ENCODE measurements at places on chromosomes 7 and 10.

DNA sequence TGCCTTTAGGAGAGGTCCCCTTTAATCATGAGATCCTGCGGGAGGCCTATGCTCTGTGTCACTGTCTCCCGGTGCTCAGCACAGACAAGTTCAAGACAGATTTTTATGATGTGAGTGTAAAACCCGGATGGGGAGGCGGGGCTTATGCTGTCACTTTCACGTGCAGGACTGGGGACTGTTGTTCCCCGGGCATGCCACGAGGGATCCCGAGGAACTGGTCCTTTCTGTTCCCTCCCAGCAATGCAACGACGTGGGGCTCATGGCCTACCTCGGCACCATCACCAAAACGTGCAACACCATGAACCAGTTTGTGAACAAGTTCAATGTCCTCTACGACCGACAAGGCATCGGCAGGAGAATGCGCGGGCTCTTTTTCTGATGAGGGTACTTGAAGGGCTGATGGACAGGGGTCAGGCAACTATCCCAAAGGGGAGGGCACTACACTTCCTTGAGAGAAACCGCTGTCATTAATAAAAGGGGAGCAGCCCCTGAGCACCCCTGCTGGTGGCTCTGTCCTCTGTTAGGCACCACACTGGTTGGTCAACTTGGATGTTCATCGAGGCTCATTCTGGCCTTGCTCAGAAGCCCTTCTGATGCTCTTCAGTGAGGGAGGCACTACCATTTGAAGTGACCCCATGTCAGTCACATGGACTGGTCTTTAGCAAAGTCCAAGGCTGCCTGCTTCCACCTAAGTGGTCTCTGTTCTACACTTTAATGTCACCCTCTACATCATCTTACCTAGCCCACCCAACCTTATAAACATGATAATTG lies 2.8 kb downstream of the COPS6 start:
- no peak for DNase-seq

DNA sequence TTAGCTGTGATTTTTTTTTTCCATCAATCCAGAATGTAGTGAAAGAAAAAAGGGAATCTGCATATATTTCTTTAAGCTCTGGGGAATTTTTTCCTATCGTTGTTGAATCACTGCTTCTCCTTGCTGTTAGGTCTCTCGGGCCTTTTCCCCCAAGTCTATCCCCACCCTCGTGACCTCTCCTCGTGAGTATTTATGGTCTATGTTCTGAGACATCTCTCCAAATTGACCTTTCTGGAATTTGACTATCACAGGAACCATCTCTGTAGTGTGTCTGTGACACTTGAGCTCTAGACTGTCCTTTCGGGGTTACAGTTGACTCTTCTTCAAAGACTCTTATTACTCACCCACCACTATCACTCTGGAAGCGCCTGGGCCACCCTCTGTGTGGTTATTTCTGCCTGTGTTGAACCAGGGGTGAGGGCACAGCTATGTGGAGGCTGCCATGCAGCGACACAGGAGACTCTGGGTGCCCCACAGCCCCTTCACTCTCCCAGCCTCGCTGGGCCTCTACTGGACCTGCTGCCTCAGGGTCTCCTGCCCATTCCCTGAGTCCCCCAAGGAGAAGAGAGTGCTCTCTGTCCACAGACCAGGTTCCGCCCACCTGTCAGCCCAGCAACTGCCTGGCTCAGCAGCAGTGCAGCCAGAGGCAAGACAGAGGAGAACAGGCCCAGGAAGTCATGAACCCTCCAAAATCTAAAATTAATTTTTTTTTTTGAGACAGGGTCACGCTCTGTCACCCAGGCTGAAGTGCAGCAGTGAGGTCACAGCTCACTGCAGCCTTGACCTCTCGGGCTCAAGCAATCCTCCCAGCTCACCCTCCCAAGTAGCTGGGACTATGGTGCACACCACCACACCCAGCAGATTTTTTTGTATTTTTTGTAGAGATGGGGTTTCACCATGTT lies 45.7 kb upstream of the PTPRN2 start:
- peak; percentile 22 for DNase-seq

GRCh38 chr10:28318626-28319025 lies 15.8 kb upstream of the MPP7 start:
- DNase-seq, result no peak

DNA sequence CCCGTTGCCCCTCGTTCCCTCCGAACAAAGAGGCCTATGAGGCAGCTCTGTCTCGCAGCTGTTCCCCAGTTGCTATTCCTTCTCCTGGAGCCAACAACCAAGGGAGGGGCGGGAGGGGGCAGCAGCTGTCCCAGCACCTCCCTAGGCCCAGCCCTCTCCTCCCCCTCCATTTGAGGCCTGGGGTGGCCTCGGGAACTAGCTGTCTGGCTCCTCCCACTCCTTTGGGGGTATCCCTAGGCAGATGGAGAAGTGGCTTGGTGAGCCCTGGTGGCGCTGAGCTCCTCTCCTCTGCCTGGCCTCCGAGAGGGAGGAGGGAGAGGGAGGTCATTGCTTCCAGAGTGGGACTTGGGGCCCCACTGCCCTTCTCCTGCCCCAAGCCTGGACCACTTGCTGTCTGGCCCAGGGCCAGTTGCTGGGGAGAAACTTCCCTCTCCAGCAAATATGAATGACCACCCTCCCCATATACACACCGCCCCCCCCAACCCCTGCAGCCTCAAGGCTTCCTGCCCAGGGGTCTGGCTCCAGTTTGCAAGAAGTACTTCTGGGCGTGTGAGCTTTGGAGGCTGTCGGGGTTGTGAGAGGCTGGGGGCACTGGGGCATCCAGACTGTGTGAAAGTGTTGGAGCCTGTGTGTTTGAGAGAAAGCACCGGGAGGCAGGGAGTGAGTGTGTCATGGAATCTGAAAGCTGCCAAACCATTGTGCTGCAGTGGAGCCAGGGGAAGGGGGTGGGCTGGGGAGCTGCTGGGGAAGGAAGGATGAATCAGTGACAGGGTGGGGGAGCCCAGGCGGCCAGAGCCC lies 3.1 kb downstream of the FLNC start:
- DNase-seq, result no peak

- DNase-seq, result no peak
Measured at GRCh38 chr10:47207281-47207615, 92.7 kb upstream of the GDF10 start.

DNA sequence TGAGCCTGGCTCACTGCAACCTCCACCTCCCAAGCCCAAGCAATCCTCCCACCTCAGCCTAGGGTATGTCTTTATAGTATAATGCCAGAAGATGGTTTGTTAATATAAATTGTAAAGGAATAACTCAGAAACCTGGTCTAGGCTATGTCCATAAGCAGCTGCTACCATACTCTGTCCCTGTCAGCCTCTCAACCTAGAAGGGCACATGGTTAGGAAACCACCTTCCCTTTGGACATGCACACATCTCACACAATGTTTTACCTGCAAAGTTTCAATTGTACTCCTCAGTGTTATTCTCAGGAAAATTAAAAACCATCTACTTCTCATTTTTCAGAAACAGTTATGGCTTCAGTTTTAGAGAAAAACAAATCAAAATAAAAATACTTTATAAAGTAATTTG lies 40.1 kb downstream of the ARHGAP21 start:
- no peak for DNase-seq

DNA sequence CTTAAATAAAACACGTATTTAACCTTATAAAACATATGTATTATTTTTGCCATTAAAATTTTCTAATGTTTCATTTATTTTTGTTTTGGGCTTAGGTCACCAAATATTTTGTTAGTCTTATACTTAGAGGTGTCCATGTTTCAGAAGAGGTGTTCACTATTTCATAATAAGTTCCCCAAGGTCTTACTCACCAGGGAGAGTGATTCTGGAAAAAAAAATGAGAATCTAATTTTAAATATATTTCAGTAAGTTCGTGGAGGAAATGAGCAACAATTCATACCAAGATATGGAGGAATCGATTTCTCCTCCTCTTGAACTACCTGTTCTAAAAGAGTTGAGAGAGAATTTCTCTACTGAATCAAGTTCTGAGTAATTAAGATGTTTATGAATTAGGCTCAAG lies 271.6 kb upstream of the SLC26A5 start:
- no peak for DNase-seq

DNA sequence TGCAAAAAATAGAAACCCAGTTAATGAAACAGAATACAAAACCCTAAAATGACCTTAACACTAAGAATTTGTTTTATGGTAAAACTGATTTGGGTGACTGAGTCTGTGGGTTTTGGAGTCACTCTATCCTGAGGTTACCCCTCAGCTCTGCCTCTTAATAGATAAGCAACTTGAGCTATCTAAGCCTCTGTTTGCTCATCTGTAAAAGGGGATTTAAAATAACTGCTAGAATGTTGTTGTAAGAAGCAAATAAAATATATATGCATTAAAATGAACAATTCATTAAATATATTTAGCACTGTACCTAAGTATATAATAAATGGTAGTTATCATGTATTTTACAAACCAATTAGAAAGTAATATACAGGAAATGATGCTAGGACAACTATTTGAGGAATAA lies 115.4 kb downstream of the CABCOCO1 start:
- DNase-seq, result no peak

DNA sequence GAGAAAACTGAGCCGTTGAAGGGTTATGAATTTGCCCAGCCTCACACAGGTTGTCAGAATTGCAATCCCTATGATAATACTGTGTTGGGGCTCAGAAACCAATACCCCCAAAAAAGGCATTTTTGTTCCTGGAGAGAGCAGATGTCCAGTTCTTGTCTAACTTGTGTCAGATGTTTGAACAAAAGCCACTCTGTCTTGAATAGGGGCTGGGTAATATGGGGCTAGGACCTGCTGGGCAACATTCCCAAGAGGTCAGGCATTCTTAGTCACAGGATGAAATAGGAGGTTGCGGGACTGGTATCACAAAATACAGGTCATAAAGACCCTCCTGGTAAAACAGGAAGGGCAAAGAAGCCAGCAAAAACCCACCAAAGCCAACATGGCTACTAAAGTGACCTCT lies 482.1 kb downstream of the IPMK start:
- DNase-seq, result no peak

- no peak for DNase-seq
Measured at GRCh38 chr10:10780746-10781145, 236.9 kb upstream of the CELF2 start.

DNA sequence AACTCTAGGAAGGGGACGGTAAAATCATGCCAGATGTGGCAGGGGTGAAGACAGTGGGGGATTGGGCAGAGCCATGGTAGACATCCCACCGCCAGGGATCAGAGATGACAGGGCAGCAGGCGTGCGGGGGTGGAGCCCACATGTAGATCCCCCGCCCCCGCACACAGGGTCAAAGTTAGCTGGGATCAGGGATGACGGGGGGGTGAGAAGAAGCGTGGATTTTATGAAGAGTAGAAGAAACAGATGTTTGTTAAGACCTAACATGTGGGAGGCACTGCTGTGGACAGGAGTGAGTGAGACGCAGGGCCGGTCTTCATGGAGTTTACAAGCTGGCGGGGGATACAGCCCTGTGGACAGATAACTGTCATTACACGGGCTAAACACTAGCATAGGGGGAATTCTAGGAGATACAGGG lies 154.0 kb upstream of the KLF14 start:
- DNase-seq, result no peak
